NCI-H526 (cell line): ENCODE measurements at places on chromosomes 7 and 10.

GRCh38 chr10:116465546-116465945 lies 37.9 kb downstream of the PNLIPRP3 start:
- no peak for DNase-seq

GRCh38 chr7:112080441-112080840 lies 125.8 kb downstream of the DOCK4 start:
- no peak for DNase-seq

GRCh38 chr7:95200741-95201140 lies 123.6 kb downstream of the PON1 start:
- no peak for DNase-seq

GRCh38 chr7:8176370-8177081 lies 85.4 kb downstream of the ICA1 start:
- DNase-seq = no peak
